Activated CD4-positive, alpha-beta memory T cell treated with anti-CD3 and anti-CD28 coated beads, Interleukin-2, amount 10 ng/mL, durations not matched to agents 7 days and 5 days (primary cell): ENCODE measurements at places on chromosomes 12 and 14. TPM values are rescaled to one million over a fixed set of nuclear protein-coding genes. Genes with fewer than 3 reads are reported as not detected.

- no peak for DNase-seq
Measured at GRCh38 chr14:99674064-99674650, 9.9 kb upstream of the CYP46A1 start.

GRCh38 chr14:105307052-105307727, 6.4 kb upstream of the BRF1 start:
- no peak for DNase-seq

- peak; percentile 46 for DNase-seq
Measured at GRCh38 chr14:61472011-61472672, 150.8 kb downstream of the PRKCH start.

The CLEC2B gene
- 79.7 TPM for total RNA-seq

The ANAPC5 gene
- 125 TPM for total RNA-seq
